Posterior cingulate gyrus (tissue), 11 donors: ENCODE measurements at places on chromosomes 3 and 15.
A peak's percentile ranks its signal among the peaks of the same experiment; 100 is the strongest.

GRCh38 chr15:47792231-47792630, 74.9 kb downstream of the SEMA6D start:
- DNase-seq = no peak

DNA sequence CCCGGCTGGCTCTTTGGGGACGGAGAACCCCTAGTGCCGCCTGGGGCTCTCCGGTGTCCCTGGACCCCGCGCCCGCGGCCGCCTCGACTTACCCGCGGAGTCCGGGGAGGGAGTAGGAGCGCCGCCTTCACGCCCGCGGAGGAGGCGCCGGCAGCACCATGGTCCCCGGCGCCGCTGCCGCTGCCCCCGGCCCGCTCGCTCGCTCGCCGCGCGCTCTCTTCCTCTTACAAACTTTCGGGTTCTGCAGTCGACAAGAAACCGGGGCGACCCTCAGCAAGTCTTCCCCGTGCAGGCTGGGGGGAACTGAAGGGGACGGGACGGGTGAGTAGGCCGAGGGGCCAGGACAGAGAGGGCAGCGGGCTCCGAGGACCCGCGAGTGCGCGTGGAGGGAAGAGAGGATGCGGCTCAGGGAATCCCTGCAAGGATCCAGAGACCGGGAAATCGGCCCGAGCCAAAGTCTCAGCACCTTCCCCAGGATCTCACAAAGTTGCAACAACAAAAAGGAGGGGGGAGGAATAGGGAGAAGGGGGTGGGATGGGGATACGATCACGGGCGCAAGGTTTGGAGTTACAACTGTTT, 2.0 kb downstream of the FOXP1 start:
- peak; percentile 89 for DNase-seq

DNA sequence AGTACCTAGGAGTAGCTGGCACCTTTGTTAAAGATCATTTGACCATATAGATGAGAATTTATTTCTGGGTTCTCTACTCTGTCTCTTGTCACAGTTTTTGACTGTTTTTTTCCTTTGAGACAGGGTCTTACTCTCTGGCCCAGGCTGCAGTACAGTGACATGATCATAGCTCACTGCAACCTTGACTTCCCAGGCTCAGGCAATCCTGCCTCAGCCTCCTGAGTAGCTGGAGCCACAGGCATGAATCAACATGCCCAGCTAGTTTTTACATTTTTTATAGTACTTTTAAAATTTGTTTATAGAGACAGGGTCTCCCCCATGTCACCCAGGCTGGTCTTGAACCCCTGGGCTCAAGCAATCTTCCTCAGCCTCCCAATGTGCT, 45.0 kb downstream of the BCL2L10 start:
- DNase-seq = no peak

DNA sequence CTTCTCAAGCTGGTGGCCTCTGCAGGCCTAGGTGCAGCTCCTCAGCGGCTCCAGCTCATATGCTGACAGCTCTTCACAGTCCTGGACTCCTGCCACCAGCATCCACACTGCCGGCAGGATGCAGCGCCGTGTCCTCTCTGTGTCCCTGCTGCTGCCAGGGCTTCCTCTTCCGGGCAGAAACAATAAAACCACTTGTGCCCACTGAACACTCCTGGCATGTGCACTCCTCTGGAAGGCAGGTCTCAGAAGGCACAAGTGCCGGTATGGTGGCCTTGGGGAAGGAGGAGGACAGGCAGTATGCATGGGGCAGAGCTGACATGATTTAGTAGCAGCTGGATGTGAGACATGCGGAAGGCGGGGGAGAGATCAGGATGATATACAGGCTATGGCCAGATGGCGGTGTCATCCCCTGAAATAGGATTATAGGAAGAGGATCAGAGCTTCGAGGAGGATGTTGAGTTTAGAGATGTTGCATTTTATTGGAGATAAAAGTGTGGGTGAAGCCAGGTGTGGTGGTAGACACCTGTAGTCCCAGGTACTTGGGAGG, 7.5 kb upstream of the MAN2A2 start:
- peak; percentile 72 for DNase-seq

GRCh38 chr3:108603691-108604090, 14.2 kb downstream of the DZIP3 start:
- no peak for DNase-seq

DNA sequence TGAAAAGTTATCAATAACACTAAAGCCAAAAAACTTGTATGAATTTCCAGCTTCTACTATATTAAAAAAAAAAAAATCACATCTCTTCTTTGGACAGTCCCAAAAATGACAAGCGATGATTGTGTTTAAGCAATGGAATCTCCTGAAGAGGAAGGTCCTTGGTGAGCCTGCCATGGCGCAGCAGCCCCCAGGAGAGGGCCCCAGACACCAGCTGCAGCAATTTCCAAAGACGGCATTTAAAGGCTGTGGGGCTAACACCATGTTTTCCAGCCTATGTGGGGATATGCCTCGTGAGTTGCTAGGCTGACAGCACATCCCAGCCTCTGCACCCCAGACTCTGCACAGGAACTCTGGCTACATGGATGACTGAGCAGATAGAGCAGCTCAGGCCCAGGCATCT, 14.7 kb downstream of the SKIC8 start:
- DNase-seq = no peak

DNA sequence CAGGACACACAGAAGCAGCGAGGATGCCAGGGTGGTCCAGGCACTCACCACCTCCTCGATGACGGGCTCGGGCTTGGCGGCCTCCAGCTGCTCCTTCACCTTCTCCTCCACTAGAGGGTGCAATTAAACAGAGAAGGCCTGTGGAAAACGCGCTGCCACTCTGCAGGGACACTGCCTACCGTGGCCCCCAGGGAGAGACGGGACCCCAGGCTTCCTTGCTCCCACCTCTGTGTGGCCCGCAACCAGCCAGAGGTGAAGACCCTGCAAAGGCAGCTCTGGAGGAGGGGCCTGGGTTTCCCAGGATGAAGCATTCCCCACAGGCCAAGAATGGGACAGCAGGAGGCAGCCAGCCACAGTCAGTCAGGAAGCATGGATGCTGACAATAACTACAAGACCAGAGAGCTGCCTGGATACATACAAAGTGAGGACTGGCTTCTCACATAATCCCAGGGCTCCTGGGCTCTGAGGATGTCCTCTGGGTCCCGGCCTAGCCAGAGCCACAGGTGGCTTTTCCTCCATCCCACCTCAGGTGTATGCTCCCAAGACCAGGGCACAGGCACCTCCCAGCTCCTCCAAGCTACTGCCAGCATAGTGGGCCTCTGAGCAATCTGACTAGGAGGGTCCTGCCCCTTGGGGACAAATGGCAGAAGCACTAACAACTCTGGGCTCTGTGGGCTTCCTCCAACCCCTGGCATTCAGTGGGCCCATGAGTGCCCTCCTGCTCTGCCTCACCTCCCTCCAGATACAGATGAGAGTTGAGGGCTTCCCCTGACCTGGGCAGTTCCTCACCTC, 46.2 kb downstream of the PTH1R start:
- DNase-seq = no peak

DNA sequence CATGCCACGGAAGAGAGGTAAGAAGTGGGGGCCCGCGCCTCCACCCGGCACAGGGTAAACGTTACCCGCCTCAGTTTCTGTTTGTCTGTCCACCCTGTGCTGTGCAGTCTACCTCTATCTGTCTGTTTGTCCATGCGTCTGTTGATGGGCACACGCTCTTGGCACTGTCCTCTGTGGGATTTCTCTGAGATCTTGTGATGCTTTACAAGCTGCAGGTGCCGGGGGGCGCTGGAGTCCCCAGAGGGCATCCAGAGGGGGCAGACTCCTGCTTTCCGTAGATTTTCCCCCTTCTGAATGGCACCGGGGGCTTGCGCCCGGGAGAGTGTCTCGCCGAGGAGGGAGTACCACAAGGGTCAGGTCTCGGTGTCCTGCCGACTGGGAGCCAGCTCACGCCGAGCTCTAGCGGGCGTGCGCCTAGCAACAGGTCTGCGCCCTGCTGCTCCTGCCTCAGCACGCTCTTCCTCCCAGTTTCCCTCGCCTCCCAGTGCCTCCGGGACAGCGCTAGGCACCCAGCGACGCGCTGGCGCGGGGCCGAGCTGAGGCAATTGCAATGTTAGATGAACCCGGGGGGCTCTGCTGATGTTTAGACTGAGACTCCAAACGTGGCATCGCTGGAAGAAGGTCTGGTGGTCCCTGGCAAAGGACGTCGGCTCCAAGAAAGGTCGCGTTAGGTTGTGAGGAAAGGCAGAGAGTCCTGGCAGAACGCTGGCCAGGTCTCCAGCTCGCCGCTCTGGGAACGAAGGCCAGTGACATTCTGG, 667 bp downstream of the CEMIP start:
- no peak for DNase-seq

DNA sequence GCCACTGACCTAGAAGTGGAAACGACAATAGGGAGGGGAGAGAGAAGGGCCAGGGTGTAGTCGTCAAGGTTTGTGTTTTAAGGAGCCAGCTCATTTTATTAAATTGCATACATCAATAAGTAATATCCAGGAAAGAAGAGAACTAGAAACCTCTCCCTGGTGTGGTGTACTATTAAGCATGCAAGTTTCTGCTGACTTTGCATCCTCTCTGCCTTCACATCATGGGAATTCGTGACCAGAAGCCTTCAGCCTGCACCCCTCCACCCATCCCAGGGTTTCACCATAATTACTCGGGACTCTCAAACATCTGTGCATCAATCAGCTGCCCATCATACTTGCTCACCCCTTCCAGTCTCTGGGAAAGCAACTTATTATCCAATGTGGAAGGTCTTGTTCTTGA, 70.9 kb upstream of the UBE3A start:
- no peak for DNase-seq

- DNase-seq = no peak
These were observed 37.6 kb upstream of the FBN1 start for GRCh38 chr15:48682942-48683651.

GRCh38 chr3:15307580-15307979, 24.8 kb downstream of the SH3BP5 start:
- no peak for DNase-seq

- DNase-seq = no peak
These were observed 127.6 kb upstream of the TMCO5A start for GRCh38 chr15:37806808-37807207.

DNA sequence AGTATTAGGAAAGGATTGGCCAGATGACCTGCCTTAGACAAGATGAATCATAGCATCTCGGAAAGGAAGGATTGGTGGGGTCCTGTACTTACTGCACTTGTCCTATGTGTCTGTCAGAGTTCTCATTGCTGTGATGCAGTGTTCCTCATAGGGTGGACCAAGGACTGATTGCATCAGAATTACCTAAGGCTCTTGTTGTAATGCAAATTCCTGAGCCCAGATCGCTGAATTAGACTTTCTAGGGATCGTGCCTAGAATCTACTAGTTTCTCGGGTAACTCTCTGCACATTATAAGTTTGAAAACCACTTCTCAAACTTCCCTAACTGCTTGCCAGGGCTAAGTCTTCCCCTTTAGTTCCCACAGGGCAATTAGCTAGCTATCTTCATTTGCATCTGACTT, 74.9 kb upstream of the SKOR1 start:
- DNase-seq = no peak

- no peak for DNase-seq
These were observed 72.7 kb upstream of the FLNB start for GRCh38 chr3:57935539-57935938.

GRCh38 chr15:47577000-47577399, 140.3 kb upstream of the SEMA6D start:
- DNase-seq = no peak

DNA sequence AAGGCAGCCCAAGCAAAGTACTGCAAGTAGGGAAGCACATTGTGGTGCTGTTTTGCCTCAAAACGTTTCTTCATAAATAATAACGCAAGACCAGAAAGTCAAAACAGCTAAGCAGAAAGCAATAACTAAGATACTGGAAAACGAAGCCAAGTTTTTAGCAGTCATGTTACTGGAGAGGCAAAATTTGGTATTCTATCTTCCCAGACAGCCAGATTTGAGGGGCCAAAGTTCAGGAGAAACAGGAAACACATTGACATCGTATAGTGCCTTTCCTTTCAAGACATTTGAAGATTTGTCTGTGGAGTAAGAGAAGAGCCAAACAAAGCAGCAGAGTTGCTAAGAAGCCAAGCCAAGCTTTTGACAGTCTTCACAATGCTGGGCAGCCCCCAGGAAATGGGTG, 843.6 kb upstream of the NECTIN3 start:
- DNase-seq = no peak

DNA sequence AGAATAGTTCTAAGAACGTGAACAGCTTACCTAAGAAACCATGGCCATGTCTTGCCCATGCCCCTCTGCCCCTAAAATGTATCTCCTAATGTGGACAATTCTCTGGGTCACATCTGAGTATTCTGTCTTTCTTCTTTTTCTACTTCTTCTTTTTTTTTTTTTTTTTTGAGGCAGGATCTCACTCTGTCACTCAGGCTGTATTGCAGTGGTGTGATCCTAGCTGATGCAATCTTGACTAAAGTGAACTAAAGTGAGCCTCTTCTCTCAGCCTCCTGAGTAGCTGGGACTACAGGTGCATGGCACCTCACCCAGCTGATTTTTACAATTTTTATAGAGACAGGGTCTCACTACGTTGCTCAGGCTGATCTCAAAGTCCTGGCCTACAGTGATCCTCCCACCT, 204.8 kb upstream of the ZPLD1 start:
- no peak for DNase-seq

GRCh38 chr15:92152983-92153382, 240.7 kb upstream of the ST8SIA2 start:
- no peak for DNase-seq

- no peak for DNase-seq
These were observed 177.9 kb downstream of the ERC2 start for GRCh38 chr3:56290374-56290773.

DNA sequence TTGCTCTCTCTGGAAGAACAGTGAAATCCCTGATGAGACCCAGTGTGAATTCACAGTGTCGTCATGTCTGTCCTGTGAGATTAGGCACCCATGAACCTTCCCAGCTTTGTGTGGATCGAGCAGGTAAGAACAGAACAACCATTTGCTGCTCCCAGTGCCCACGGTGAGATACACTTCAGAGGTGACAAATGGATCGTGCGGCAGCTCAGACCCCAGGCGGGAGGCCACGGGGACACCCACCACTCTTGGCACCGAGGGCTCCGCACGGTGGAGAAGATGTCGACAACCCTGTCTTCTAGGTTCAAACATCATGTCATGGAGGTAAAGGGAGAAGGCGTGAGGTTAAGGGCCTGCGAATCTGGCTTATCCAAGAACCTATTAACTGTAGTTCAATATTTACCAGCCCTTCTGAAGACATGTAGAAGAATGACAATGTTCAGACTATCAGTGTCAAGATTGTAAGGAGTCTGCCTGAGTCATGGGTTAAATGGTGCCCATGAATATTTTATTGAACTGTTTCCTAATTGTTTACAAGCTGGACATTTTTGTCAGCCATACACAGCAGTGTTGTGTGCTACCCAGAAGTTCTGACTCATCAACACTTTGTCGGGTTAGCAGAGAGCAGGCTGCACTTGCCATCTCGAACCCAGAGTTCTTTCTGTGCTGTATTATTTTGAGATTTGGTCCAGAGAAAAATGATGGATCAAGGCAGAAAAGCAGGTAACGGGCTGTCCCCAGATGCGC, 15.5 kb upstream of the PCSK6 start:
- no peak for DNase-seq

GRCh38 chr3:168165390-168166269, 69.9 kb upstream of the GOLIM4 start:
- DNase-seq = peak; percentile 60

GRCh38 chr15:50815958-50816590, 50.6 kb upstream of the SPPL2A start:
- DNase-seq = no peak
